H7 (cell line): ENCODE measurements at places on chromosomes 3 and 15.

DNA sequence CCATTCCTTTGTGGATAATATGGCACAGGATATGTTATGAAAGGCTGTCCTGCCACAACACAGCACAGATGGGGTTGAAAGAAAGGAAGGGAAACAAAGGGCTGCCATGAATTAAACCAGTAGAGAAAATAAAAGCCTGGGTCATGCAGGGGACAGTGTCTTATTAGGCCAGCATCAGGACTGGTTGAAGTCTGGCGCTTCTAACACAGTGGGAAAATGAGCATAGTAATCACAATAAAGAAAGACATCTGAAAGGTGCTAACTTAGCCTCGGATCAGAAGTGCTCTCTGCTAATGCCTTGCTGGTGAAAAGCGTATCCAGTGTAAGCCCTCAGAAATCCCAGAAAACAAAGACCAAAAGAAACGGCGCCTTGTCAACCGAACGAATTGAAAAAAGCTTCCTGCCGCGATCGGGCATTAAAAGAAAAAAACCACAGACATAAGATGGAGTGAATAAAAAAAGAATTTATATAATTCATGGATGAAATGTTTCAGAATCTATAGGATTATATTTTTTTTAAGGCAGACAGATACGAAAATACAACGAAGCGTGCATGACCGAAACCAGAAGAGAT is 566 bp upstream of the MKRN3 start:
- DNase-seq: no peak

GRCh38 chr15:43544266-43544665 is 26.9 kb downstream of the MAP1A start:
- DNase-seq: no peak

DNA sequence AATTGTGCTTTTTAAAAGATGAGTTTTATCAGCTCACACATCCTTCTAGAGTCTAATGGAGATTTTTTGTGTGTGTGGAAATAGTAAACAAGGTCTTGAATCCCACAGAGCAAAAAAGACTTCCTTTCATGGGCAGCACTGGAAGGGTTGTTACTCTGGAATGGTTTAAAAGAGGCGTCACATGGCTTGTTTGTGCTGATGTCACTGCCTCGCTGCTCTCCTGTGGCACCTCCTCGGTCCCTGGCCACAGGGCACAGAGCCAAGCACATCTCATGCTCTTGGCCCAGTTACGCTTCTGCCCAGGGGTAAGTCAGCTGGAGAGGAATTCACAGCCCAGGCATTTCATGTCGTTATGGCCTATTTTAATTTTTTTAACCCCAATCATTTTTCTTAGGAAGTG is 53.2 kb downstream of the PGPEP1L start:
- no peak for DNase-seq

GRCh38 chr15:94083467-94084052 is 147.8 kb upstream of the MCTP2 start:
- DNase-seq: no peak

DNA sequence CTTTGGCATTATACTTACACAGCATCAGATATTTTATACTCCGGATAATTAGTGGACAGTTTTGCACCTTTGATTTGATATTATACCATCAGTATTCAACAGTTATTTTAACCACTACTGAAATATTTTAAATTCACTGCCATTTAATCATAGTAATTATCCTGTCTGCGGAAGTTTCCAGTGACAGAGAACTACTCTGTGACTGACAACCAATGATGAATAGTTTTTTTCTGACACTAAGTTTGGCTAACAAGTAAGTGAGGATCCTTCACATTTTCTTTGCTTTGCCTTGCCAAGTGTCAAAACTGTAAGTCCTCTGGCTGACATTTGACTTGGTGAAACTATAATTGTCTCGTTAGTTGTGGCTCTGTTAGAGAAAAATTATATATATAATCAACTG is 30.5 kb upstream of the GOLGA8B start:
- DNase-seq: no peak

DNA sequence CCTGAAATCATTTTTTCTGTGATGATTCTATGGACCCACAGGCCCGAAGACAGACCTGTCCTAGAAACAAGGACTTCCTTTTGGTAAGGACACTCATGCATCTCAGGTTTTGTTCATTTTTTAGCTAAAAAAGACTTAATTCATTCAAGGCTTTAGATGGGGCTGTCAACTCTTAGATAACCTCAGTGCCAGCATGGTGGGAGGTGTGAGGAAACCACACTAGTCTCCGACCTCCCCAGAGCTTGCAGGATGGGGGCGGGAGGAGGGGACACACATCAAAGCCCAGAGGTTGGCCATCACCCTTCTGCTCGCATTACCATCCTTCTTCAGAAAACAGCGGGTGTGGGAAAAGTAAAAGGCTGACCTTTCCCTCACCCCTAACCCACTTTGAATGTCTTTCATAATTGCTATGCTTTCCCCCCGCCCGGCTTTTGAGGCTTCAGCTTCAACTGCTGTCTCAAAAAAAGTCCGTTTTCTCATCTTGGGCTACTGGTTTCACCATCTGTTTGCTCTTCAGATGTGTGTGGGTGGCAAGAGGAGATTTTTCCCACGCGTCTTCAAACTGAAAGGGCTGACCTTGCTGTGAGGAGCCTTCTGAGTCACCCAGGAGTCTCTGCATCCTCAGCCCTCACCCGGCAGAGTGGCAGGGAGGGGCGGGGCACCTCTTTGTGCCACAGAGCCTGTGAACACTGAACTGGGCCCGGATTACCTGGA is 27.6 kb upstream of the CXCR6 start:
- DNase-seq: peak; percentile 44

- DNase-seq: no peak
Observed at GRCh38 chr3:14950274-14950673, 2.9 kb downstream of the NR2C2 start.

GRCh38 chr3:139916271-139916670 is 18.7 kb upstream of the CLSTN2 start:
- DNase-seq: no peak
